Heart right ventricle (tissue), 16 donors: ENCODE measurements at places on chromosomes 6 and 20. TPM values are rescaled to one million over a fixed set of nuclear protein-coding genes. Genes with fewer than 3 reads are reported as not detected.

DNA sequence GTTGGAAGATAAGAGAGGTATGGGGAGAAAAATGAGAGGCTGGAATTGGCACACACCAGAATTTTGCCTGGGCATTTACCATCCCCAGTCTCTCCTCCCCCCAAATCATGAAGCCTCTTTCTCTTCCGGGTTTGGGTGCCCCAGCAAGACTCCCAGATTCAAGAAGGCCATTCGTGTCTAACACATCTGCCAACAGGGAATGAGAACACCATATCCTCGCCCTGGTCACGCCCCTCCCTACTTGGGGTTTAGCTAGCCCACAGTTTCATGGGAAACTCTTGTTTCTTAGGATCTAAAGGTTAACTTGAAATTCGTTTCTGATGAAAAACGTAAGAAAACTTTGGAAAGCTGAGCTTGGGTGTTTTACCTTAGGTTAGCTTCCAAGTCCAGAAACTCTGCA, 105.5 kb upstream of the TMEM170B start:
- no peak for DNase-seq
- peak overlapping the region; percentile 70 for H3K27ac ChIP-seq
- H3K27me3 ChIP-seq, result no peaks in the 10 kb centered on the region
- H3K4me3 ChIP-seq, result no peak overlapping the region
- H3K4me1 ChIP-seq, result peaks cover 62% of the 10 kb centered on the region

- no peak overlapping the region for H3K4me3 ChIP-seq
- no peak for DNase-seq
Measured at GRCh38 chr6:79797912-79798311, 149.4 kb downstream of the ELOVL4 start.

DNA sequence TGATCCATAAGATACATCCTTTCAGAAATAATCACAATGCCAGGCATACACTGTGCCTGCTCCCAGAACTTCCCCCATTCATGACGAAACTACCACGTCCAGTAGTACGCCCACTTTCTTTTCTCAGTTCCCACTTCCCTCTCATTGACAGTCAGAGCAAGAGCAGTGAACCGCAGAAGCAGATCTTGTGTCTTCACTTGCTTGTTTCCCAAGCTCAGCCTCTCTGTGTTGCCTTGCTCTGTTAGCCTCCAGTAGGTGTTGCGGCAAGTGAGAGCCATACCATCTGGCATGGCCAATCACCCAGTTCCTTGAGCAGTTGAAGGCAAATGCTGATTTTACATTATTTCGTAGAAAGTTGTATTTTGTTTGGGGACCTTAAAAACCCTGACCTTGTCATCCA, 11.7 kb downstream of the UST start:
- peaks cover 12% of the 10 kb centered on the region for H3K4me1 ChIP-seq
- H3K27me3 ChIP-seq, result no peaks in the 10 kb centered on the region
- H3K27ac ChIP-seq, result no peak overlapping the region
- H3K36me3 ChIP-seq, result no peaks in the 10 kb centered on the region

GRCh38 chr20:50580016-50580747, 70.0 kb downstream of the PTPN1 start:
- no peaks in the 10 kb centered on the region for H3K27me3 ChIP-seq
- peaks cover 6% of the 10 kb centered on the region for H3K36me3 ChIP-seq
- no peak overlapping the region for H3K27ac ChIP-seq
- H3K4me1 ChIP-seq, result peaks cover 31% of the 10 kb centered on the region

DNA sequence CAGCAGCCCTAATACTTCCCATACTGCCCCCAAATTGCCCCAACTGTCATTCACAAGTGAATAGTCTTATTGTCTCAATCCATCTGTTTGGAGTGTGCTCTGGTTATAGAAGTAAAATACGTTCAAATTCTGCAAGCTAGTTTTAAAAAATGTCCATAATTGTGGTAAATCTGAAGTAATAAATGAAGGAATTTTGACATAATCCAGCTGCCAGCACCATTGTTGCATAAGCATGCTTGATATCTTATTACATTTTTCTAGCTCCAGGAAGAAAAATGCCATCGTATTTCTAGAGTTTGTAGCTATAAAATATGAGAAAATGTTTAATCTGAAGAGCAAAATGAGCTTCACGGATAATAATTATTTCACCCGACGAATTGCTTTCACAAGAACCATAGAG, 664.7 kb downstream of the RFPL4B start:
- H3K27ac ChIP-seq, result no peak overlapping the region
- no peaks in the 10 kb centered on the region for H3K4me1 ChIP-seq
- DNase-seq, result no peak
- no peaks in the 10 kb centered on the region for H3K36me3 ChIP-seq
- no peak overlapping the region for H3K4me3 ChIP-seq

PPP1R16B gene
- total RNA-seq, result 13.8 TPM

DNA sequence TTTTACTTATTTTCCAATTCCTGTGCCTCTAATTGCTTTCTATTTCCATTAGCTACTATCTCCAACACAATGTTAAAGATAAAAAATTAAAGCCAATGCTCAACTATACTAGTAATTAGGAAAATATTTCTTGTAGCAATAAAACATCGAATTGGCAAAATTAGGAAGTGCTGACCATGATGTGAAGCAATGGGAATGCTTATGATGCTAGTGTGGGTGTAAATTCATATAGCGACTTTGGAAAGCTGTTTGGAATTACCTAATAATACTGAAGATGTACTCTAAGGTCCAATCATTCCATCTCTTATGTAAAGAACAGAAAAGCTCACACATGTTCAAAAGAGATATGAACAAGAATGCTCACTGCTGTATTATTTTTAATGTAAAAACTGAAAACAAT, 78.2 kb downstream of the UBE3D start:
- no peaks in the 10 kb centered on the region for H3K27me3 ChIP-seq
- H3K36me3 ChIP-seq, result no peaks in the 10 kb centered on the region
- H3K4me1 ChIP-seq, result no peaks in the 10 kb centered on the region
- no peak overlapping the region for H3K4me3 ChIP-seq
